ENCODE measurements at places on chromosomes 16 and 17.

DNA sequence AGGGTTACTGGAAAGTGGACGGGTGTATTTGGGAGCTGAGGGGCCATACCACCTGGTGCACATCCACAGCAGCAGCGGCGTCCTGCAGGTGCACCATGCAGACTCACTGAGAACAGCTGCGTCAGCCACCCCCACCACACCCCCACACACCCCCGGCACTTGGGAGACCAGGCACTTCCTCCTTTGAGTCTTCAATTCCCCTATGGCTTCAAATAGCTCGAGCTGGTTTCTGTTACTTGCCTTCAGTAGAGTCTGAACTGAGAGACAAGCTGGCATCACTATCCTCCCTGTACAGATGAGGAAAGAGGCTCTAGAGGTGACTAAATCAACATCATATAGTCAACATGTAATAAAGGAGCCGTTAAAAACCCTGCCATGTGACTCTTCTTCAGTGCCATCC is 15.4 kb downstream of the CUEDC1 start:
- no peak for DNase-seq

- DNase-seq = no peak
Measured at GRCh38 chr17:46139432-46140210, 53.6 kb downstream of the KANSL1 start.

DNA sequence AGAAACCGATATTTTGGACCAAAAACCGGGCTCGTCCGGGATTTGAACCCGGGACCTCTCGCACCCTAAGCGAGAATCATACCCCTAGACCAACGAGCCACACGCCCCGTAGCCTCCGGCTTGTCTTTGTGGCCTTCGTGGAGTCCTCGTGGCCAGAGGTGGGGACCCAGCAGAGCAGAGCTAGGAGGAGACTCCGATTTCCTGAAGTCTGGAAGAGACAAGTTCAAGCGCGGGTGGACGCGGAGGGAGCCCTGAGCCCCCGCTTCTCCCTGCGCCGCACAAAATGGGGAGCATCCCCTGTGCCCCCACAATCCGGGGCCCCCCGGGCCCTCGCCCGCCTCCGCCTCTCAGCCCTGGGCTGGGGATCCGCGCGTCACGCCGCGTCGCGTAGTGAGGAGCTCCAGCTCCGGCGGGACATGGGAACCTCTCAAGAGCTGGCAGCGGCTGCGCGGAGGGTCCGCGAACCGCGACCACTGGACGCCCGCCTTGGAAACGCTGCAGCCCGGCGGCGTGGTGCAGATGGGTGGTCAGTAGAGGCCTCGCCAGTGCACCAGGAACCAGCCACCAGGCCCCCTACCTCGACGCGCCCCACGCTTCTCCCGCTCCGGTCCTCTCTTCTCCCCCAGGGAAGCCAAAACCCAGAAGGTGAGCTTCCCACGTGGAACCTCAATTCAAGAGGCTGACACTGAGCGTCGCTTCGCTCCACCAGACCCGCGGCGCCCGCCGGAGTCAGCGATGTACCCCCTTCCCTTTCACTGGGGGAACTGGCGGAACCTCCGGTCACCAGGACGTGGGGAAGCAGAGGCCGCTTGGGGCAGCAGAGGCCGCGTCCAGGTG is 5.2 kb upstream of the OR1F1 start:
- peak; percentile 58 for DNase-seq

GRCh38 chr16:83682868-83683235 is 124.9 kb upstream of the HSBP1 start:
- no peak for DNase-seq

- DNase-seq = peak; percentile 59
Measured at GRCh38 chr17:32461853-32462617, 17.7 kb downstream of the PSMD11 start.

DNA sequence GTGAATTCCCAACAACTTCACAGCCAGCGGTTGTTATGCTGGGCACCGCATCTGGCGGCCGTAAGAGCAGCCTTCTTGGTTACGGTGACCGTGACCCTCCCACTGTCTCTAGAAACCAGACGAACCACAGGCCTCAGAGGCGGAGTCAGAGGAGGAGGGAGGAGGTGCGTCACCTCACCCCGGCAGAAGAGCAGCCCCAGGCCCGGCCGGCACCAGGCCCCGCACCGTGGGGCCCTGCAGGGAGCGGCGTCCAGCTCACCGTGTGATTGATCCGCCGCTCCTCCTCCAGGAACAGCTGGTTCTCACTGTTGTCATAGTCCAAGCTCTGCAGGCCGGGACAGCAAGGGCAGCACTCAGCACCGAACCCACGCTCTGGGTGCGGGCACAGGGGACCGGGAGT is 13.7 kb downstream of the CLCN7 start:
- DNase-seq = no peak

DNA sequence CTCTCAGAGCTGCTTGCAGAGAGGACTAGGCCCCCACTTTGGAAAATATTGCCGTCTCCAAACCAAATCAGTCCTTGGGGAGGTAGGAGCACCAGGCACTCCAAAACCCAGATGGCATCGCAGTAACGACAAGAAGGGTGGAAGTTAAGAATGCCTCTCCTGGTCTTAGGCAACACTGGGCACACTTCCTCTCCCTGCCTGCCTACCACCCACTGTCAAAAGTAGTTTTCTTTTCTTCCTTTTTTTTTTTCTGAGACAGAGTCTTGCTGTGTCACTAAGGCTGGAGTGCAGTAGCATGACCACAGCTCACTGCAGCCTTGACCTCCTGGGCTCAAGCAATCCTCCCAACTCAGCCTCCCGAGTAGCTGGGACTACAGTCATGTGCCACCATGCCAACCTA is 47.2 kb downstream of the SRL start:
- DNase-seq = no peak

DNA sequence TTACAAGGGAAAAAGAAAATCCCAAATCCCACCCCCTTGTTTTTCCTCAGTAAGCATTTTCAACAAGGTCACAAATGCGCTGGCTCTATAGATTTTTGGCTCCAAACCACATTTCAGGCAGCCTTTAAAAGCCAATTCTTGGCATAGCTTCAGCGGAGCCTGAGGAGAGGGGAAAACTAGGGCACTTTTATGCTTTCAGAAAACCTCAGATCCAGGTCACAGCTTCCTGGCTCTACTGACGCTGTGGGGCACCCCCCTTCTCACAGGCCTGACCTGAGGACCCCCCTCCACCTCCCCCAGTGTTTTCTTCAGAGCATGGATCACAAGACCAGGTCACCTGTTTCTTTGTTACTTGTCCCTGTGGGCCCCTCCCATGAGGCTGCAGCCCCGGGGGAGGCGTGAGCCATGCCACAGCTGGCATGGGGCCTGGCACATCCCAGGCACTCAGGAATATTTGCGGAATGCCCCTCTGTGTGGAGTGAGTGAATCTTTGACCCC is 30.1 kb upstream of the MTSS2 start:
- no peak for DNase-seq

GRCh38 chr17:59723041-59723440 is 15.6 kb downstream of the VMP1 start:
- no peak for DNase-seq

DNA sequence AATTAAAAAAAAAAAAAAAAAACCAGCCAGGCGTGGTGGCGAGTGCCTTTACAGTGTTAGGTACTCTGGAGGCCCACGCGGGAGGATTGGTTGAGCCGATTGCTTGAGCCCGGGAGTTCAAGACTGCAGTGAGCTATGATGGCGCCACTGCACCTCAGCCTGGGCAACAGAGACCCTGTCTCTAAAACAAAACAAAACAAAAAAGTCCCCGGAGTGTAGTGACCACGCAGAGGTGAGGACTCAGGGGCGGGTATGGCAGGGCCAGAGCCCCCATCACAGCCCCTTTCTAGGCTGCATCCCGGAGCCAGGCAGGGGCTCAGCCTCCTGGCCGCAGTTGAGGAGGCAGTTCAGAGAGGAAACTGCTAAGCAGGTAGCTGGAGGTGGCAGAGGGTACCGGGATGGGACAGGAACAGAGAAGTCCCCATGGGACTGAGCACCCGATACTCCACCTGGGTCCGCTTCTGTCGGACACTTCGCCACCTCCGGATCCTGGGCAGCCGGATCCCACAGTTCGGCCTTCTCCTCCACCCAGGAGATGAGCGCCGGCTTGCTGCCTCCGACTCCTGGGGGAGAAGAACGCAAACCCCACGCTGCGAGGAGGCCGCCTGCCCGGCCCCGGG is 800 bp downstream of the ZNF747 start:
- DNase-seq = no peak

DNA sequence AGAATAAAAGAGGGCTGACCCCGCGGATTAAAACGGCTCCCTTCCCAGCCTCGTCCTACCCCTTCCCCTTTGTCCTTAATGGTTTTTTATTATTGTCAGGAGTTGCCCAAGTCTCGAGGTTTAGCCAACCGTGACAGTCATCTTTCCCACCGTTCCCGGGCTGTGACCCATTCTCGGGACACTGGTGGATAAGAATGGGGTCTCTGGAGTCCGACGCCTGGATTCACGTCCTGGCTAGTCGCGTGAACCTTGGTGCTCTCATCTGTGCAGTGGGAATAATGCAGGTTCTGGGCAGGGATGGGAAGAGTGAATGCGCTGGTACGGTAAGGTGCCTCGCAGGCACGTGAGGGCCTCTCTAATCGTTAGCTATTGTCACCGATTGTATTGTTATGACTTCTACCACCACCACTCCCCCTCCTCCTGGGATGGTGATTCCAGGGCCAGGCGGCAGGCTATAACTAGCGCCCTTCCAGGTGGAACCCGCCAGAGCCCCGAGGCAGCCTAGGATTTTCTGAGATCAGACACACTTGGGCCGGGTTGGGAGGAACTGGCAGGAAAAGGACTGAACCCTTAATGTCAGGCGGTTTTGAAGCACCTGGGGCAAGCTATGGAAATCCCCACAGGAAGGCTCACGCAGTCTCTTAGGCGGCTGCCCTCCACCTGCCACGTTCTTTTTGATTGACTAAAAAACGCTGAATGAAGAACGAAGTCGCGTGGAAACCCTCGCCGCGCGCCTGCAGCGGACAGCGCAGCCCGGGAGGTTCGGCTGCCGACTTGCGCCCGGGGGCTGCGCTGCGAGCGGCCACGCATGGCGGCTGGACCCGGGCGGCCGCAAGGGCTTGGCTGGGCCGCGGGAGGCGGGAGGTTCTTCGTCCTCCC is 2.7 kb downstream of the HS3ST3B1 start:
- DNase-seq = peak; percentile 39

GRCh38 chr17:7654832-7655540 is 4.3 kb downstream of the ATP1B2 start:
- no peak for DNase-seq

- no peak for DNase-seq
Measured at GRCh38 chr17:44004077-44004760, at the start of gene NAGS. NAGS (plus strand) TSS chr17:44004622; CDS start chr17:44004664, 42 bp downstream.

- DNase-seq = no peak
Measured at GRCh38 chr17:75779987-75780889, 4.4 kb upstream of the UNK start.

DNA sequence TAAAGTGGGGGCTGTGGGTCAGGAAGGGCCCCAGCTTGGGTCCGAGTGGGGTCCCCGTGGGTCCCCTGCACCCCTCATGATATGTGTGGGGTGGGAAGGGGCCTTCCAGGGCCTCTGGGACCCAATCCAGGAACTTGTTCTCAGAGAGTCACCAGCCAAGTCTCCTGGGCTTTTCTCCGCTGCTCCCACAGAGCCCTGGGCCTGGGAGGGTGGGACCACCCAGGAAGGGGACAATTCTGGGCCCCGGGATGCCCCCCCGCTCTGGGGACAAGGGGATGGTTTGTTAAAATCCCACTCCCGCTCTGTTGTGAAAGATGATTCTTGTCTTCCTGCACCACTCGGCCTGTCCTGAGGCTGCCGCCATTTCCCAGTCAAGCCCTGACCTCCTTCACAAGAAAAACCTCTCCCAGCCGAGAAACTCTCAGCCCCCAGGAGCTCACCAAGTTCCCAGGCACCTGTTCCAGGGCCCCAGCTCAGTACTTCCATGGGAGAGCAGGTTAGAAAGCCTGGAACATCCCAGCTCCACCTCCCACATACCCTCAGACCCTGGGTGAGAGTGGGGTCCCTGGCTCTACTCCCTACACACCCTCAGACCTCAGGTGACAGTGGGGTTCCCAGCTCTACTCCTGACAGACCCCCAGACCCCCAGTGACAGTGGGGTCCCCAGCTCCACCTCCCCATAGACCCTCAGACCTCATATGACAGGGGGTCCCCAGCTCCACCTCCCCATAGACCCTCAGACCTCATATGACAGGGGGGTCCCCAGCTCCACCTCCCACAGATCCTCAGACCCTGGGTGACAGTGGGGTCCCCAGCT is 75.1 kb downstream of the METRNL start:
- DNase-seq = no peak

DNA sequence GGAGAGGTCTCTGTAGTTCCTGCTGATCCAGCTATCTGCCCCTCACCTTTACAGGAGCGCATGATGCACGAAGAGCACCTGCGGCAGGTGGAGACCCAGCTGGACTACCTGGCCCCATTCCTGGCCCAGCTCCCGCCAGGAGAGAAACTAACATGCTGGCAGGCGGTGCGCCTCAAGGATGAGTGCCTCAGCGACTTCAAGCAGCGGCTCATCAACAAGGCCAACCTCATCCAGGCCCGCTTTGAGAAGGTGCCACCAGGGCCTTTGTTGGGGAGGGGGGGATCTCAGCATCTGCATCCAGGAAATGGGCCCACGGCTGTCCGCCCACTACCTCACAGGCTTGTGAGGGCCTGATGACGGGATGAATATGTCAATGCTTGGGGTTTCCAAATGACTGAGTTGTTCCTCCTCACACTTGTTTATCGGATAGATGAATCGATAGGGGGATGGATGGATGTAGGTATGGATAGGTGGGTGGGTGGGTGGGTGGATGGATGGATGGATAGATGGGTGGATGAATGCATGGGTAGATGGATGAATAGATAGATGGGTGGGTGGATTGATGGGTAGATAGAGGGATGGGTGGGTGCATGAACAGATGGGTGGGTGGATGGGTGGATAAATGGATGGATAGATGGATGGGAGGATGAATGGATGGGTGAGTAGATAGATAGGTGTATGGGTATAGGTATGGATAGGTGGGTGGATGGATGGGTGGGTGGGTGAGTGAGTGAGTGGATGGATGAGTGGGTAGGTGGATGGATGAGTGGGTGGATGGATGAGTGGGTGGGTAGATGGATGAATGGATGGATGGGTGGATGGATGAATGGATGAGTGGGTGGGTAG is 7.0 kb upstream of the KATNB1 start:
- DNase-seq = no peak

- DNase-seq = no peak
Measured at GRCh38 chr17:7183433-7184090, 4.4 kb upstream of the ASGR1 start.

DNA sequence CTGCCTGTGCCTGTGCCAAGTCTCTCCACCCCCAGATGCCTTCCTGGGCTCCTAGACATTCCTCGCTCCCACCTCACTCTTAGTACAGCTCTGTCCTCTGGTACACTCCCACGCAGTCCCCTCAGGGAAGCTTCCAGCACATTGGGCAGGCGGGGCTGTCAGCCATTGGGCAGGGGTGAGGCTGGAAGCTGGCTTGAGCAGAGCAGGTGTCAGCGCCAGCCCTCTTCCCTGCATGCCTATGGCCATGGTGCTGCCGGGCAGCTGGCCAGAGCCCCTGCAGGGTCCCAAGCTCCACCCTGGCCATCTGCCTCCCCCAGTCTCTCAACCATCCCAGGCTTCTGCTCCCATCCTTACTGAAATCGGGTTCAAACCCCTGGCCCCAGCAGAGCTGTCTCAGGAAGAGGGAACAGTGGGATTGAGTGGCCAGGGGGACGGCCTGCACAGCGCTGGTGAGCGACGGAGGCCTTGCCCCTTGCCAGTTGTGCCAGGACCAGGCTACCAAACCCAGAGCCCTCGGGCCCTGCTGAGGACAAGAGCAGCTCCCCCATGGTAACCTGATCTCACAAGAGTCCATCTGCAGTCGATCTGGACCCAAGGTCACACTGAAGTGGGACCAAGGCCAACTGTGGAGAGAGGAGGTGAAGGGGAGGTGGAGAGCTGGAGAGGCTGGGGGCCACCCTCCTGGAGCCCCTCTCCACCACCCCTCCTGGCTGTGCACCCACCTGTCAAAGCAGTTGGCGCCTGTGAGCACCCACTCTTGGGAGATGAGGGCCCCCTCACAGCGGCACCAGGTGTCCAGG is 2.4 kb upstream of the B9D1 start:
- no peak for DNase-seq
